ENCODE measurements at places on chromosomes 7 and 10. TPM values are rescaled to one million over a fixed set of nuclear protein-coding genes. Genes with fewer than 3 reads are reported as not detected.

DNA sequence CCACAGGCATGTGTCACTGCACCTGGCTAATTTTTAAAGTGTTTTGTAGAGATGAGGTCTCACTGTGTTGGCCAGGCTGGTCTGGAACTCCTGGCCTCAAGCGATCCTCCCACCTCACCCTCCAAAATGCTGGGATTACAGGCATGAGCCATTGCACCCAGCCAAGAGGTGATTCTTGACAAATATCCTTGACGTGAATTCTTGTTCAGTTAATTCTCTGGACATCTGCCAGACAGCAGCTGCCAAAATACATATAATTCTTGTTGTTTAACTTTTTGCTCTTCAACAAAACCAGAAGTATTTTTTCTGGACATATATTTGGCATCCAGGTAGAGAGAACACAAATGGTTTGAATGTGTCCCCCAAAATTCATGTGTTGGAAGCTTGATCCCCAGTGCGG is 3.2 kb downstream of the ACADSB start:
- no peak for DNase-seq
- H3K27me3 ChIP-seq: no peaks in the 10 kb centered on the region
- no peak overlapping the region for H3K4me3 ChIP-seq
- peaks cover 19% of the 10 kb centered on the region for H3K4me1 ChIP-seq
- no peak overlapping the region for H3K27ac ChIP-seq

TDRD1 gene
- 0.16 TPM for total RNA-seq

NPFFR1 gene
- total RNA-seq: not detected

CALD1 gene
- 7.2 TPM for total RNA-seq

SPDYE18 gene
- total RNA-seq: 0.26 TPM

All from activated CD4-positive, alpha-beta T cell treated with anti-CD3 and anti-CD28 coated beads, Interleukin-2, amount 10 ng/mL, durations not matched to agents 24 days and 14 days (primary cell).